Activated CD4-positive, CD25-positive, alpha-beta regulatory T cell (primary cell): ENCODE measurements at places on chromosomes 4 and X.

DNA sequence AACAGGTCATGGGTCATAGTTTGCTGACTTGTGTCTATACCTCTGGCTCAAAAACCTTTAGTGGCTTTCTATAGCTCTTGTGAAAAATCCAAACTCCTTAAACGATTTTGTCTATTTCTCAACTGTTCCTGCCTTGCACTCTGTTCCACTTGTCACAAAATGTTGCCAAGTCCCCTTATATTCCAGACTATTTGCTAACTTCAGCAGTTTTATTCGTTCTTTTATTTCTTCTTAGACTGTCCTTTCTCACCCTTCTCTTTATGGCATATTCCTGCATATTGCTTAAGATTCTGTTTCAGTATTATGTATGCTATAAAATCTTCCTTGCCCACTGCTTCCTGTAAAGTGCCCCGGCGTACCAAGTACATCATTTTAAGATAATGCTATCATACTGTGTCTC lies 80.8 kb downstream of the RAB28 start:
- no peak for DNase-seq

DNA sequence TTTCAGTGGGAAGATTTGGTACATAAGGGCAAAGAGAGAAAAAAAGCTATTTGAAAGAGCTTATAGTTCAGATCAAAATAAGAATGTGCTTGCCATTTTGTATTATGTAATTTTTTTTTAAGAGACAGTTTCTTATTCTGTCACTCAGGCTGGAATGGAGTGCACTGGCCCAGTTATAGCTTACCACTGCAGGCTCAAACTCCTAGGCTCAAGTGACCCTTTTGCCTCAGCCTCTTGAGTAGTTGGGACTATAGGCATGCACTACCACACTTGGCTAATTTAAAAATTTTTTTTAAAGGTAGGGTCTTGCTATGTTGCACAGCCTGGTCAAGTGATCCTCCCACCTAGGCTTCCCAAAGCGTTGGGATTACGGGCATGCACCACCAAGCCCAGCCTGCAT lies 22.2 kb upstream of the USP53 start:
- DNase-seq = no peak

- DNase-seq = no peak
These were observed 41.8 kb upstream of the TXK start for GRCh38 chr4:48175806-48176205.

DNA sequence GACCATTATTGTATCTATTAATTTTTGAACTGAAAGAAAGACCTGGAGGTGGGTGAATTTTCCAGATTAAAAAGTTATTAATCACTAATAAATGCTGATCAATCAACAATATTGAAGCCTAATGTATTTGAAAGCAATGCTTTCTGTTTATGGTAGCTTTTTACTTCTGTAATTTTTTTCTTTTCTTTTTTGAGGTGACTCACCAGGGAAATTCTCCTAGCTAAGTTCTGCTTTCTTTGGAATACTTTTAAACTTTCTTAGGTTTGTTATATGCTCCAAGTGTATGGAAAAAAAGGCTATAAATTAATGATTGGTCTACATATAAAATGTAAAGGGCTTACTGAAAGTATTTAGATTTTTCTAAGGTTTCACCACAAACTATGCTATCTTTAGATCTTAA lies 94.2 kb downstream of the MBNL3 start:
- DNase-seq = no peak

- DNase-seq = no peak
These were observed 38.4 kb downstream of the ZNF185 start for GRCh38 chrX:152936306-152936705.

DNA sequence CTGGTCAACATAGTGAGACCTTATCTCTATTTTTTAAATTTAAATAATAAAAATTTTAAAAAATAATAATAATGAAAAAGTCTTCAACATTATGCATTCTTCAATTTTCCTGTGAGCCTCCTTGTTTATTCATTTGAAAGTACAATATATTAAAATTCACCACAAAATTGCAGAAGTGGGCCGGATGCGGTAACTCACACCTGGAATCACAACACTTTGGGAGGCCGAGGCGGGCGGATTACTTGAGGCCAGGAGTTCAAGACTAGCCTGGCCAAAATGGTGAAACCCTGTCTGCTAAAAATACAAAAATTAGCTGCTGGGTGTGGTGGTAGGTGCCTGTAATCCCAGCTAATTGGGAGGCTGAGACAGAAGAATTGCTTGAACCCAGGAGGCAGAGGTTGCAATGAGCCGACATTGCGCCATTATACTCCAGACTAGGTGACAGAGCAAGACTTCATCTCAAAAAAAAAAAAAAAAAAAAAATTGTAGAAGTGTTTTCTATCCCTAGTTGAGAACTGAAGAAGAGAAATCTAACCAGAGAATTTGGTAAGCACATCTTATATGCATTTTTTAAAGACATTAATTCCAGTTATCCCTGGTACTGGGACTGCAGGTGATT lies 56.9 kb downstream of the RBM47 start:
- DNase-seq = no peak

- DNase-seq = no peak
These were observed 14.6 kb downstream of the USP11 start for GRCh38 chrX:47247206-47247998.

DNA sequence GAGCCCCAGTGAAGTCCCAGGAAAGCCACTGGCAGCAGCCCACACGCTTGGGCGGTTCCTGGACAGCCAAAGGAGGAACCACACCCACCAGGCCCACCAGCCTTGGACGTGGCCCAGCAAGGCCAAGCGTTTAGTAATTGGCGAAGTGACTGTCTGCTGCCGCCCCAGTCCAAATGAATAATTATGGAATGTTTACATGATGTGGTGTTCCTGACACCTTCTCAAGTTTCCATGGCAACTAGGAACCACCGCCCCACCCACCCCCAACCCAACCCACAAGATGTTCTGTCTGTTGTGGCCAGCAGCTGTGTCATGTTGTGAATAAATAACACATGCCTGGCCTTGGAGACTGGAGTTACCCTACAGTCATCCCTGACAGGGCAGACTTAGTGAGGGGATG lies 22.3 kb downstream of the APLN start:
- no peak for DNase-seq

GRCh38 chr4:6937754-6938153 lies 28.1 kb downstream of the TBC1D14 start:
- no peak for DNase-seq

DNA sequence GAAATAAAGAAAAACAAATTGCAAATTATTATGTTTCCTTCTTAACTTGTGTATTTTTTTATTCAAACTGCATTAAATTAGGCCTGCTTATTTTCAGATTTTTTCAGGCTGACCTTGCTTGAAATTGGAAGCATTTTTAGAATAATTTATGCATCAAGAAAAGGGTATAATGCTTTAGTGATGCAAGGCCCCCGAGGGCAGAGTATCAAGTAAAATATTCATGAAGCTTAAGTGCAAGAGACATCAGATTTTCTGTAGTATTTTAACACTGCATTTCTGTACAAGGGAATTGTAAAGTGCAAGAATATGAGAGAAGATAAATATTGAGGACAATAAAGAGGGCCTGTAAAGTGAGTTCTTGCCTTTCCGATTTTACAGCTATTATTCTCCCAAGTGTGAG lies 485.8 kb upstream of the ATOH1 start:
- DNase-seq = no peak

- no peak for DNase-seq
These were observed 73.0 kb upstream of the KLHL13 start for GRCh38 chrX:118189628-118190027.

GRCh38 chrX:20567108-20567507 lies 300.4 kb upstream of the RPS6KA3 start:
- no peak for DNase-seq

DNA sequence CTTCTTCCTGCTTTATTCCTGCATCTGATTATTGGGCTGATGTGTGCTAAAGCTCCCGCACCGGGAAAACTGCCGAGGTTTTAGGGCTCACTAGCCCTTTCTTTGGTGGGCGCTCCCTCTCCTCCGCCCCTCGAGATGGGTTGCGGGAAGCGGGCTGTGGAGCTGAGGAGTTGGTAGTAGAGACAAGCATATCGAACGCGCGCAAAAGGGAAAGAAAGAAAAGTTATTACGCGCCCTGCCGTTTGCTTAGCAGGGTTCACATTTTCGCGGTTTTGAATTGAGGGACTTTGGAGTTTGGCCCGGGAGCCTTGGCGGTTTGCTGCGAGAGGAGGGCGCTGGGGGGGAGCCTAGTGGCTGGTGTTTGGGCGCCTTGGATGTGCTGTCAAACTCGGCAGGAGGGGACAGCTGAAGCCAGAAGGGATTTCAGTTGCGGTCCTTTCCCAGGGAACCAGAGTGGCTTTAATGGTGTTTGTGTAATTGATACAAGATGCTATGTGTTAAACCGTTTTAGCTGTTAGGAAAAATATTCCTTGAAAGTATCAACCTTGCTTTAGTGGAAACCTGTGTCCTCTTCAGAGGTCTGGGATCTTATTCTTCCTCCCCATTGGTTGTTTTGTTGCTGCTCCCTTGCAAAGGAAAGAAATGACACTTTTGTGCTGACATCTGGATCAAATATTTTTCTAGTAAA lies 1.1 kb downstream of the GAB1 start:
- no peak for DNase-seq

DNA sequence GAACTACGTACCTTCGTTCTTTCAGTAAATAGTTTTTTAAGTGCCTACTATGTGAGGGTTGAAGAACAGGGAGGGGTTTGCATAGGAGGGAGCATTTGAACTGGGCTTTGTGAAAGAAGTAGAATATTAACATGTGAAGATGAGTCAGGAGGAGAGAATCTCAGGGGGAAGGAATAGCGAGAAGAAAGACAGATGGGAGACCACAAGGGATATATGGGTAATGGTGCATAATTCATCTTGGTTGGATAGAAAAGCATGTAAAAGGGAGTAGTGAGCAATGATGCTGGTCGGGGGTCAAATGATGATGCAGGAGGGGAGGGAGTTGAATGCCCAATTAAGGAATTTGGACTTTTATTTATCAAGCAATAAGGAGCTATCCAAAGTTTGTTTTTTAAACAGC lies 52.7 kb downstream of the TMEM164 start:
- no peak for DNase-seq

DNA sequence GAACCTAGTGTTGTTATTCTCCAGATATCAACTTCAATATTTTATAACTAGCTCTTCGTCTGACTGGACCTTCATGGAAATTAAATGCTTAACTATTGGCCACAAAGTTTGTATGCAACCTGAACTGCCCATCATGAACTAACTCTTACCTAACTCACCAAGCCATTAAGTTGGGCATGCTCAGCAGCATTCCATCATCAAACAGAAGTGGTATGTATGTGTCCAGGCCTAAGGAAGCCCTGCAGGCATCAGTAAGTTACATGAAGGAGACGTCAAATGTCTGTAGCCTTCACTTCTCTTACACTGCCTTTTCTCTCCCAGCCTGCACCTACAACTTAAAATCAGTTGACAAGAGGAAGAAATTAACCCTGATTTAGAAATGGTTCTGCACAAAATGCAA lies 1639.2 kb upstream of the PABPC4L start:
- DNase-seq = no peak

GRCh38 chrX:72349190-72349589 lies 43.5 kb upstream of the CITED1 start:
- DNase-seq = no peak

DNA sequence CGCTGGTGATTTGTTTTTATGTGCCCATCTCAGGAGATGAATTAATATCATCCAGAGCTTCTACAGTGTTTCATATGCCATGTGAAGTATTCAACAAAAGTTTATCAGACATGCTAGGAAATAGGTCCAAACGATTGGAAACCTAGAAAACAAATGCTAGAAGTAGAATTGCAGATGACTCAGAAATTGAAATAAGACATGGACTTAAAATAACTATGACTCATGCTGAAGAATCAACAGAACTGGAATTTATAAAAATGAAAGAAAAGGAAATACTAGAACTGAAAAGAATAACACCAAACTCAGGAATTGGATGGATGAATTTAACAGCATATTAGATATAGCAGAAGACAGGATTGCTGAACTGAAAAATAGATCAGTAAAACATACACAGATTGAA lies 172.7 kb upstream of the GIMD1 start:
- no peak for DNase-seq

DNA sequence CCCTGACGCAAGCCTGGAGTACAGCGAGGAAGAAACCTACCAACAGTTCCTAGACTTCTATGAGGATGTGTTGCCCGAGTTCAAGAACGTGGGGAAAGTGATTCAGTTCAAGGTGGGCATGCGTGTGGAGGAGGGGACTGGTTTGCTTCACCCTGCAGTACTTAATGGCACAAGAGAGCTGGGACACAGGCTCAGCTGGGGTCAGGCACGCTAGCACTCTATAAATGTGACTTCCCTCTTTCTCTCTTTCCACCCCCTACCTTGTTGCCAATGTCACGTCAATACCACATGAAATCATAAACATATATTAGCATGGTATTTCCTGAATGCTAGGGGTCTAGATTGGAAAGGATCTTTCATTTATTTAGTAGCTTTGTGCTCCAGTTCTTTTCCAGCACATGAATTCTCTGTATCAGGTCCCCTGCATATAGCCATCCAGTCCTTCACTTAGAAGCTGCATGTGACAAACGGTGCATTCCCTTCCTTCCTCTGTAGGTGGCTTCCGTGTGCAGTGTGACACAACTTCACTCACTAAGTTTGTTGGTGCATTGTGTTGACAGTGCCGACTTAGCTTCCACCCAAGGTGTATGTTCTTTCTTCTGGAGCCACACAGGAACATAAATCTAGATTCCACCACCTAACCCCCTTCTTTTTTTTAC lies 25.6 kb downstream of the ZRSR2 start:
- no peak for DNase-seq

- DNase-seq = no peak
These were observed 232.7 kb upstream of the NR3C2 start for GRCh38 chr4:148674876-148675275.

DNA sequence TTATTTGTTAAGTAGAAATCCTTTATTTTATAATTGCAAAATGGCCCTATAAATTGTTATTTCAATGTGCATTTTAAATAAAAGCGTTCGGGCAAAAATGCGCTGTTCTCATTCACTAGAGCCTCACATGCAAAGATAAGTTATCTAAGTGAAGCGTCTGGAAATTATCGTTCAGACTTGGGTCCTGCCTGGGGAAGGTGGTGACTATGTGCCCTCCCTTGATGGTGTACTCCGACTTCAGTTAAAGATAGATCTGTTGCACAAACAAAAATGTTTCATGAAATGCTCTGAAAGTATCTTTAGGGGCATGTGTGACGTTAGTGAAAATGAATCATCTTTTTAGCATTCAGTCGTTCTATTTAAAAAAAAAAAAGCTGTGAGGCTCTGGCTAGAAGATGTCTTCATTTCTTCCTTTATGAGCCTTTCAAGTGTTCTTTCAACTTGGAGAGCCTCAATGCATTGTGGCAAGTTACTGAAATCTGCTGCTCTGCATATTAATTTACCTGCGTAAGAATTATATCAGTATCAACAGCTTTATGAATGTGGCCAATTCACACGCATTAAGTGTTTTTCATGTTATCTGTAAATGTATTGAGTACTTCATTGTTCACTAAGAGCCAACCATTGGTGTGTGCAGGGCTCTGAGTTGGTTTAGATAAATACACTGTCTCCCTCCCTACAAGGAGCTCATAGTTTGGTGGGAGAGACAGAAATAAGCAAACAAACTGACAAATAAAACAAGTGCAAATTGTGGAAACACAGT lies 83.0 kb downstream of the AFF1 start:
- DNase-seq = no peak

GRCh38 chrX:49934148-49934547 lies 11.8 kb downstream of the CLCN5 start:
- no peak for DNase-seq

GRCh38 chr4:82543131-82543530 lies 18.7 kb downstream of the TMEM150C start:
- no peak for DNase-seq
